ENCODE measurements at places on chromosomes 1 and 21.

DNA sequence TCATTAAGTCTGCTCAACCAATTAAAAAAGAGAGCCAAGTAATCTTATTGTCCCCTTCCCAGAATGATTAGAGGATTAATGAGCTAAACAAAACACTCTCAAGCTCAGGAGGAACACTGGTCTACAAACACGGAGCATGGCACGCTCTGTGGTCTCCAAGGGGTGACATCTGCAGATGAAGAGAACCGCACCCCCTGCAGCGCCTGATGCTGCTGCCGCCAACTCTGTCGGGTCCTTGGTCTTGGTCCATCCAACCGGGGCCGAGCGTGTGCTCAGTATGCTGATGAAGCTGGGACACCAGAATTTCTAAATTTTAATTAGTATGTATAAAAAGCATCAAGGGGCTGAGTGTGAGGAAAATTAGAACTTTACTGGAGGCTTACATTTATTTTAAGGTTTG is 82.7 kb downstream of the LPAR3 start:
- no peak for DNase-seq

DNA sequence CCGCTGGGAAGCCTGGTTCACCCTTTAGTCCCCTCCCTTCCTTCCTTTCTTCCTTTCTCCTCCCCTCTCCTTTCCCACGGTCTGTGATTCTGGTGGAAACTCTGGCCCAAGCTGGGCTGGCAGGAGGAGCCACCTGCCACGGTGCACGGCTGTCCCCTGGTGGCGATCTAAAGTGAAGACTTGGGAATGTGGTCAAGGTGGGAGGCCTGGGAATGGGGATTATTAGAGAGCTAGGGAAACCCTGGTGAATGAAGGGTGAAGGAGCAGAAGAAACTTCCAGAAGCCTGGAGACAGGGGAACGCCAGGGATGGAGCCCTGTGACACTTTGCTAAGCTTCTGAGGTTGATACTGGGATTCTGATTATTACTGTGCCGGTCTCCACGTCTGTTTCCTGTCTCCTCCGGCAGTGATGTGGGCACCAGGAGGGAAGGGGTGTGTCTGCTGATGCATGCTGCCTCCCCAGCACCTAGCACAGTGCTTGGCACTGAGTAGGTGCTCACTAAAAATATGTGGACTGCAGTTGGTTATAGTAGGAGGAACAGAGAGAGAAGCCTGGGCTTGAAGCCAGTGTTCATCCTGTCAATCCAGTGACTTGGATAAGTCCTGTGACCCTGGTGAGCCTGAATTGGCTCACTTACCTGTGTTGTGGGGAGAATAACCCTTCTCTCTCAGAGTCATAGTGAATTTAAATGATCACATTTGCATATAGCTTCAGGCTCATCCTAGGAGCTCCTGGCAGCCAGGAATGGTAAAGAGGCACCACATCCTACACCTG is 71.2 kb upstream of the NBPF3 start:
- DNase-seq = peak; percentile 87

DNA sequence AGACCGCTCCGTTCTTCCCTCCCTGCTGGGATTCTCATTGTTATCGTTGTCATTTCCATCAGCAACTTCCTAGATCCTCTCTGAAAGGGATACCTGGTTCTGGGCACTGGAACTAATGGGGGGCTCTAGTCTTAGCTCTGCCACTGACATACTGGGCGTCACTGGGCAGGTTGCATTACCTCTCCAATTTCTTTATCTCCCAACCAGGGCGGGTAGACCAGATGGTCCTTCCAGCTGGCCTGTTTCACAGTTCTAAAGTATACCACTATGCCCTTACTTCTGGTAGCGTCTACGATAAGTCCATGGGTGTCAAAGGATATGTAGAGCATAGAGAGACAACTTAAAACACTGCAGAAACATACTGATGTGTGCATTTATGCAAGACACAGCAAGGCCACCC is 1.4 kb downstream of the GPR37L1 start:
- no peak for DNase-seq

- no peak for DNase-seq
These were observed 11.3 kb downstream of the RWDD2B start for GRCh38 chr21:29007810-29008209.

GRCh38 chr21:45424854-45425795 is 20.2 kb downstream of the COL18A1 start:
- DNase-seq = no peak

DNA sequence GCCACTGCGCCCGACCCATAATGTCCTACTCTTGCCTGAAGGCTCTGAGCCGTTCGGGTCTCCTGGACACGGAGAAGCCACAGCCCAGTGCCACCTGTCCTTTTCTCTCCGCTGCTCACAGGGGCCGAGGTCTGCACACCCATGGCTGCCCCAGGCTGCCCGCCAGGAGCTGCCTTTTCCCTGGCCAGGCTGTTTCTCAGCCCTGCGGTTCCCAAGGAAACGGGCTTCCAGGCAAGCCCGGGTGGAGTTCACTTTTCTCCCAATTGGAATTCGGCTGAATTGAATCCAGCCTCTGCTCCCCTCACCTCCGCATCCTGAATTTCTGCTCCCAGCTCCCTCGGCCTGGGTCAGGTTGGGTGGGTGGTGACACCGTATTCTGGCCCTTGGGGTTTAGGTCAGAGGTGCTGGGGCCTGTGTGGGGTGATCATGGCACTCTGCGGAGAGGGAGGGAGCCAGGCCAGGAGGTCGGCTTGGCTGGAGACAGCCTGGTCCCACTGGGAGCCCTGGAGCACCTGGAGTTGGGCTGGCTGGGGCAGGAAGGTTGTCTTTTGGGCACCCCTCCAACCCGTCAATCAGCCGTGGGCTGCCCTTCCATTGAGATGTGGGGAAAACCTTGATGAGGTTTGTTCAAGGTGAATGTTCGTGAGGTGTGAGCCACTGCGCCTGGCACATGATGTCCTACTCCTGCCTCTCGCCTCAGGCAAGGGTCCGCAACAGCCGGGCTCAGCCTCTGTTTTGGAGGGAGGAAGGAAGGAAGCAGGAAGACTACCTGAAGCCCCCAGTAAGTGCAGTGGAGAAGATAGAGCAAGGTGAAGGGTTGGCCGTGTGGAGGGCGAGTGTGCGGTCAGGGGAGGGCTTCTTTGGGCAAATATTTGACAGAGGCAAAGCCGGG is 25.1 kb downstream of the RRP1 start:
- DNase-seq = no peak

DNA sequence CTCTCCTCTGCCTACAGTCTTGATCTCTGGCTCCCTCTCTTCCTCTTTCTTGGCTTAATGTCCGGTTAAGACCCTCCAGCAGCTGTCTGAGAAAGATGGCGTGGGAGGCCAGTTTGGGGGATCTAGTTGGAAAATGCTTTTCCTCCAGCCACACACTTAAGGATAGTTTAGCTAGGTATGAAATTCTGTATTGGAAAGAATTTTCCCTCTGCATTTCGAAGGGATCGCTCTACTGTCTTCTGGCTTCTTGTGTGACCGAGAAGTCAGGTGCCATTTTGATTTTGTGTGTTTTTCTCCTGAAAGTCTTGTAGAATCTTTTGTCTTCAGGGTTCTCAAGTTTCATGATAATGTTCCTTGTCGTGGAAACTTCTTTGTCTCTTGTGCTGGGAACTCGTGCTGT is 28.0 kb downstream of the PRKCZ start:
- DNase-seq = no peak

DNA sequence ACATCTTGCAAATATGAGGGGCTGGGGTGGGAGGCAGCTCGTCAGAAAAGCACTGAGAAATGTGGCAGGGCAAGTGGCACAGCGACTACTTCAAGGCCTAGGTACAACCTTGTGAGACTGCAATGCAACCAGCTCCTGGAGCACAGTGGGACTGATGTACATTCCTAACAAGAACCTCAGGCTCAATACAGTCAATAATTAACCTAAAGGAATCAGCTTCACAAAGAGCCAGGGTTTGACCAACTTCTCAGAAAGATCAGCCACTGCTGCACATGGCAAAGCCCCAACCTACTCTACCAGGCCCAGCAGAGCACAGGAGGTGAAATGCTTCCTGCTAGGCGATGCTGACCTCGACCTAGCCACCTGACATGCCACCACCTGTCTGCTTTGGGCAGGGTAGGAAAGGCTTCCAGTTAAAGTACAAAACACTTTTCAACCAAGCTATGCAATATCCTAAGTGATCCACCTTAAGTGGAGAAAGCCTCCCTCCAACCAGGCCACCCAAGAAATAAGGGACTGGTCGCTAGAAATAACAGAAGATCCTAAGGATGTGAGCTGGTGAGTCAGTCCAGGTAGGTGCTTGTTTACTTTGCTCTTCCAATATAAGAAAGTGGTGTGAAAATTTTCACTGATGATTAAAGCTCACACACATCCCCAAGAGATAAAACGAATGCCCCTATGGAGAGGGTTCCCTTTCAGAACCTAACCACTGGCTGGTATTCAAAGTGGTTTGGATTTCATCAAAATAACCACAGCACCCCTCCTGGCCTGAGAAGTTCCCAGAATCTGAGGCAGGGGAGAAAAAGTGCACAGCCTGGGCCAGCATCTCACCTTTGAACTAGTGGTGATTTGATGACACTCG is 2.1 kb downstream of the RIPK4 start:
- no peak for DNase-seq

GRCh38 chr1:113874012-113874879 is 2.7 kb upstream of the PTPN22 start:
- DNase-seq = no peak

DNA sequence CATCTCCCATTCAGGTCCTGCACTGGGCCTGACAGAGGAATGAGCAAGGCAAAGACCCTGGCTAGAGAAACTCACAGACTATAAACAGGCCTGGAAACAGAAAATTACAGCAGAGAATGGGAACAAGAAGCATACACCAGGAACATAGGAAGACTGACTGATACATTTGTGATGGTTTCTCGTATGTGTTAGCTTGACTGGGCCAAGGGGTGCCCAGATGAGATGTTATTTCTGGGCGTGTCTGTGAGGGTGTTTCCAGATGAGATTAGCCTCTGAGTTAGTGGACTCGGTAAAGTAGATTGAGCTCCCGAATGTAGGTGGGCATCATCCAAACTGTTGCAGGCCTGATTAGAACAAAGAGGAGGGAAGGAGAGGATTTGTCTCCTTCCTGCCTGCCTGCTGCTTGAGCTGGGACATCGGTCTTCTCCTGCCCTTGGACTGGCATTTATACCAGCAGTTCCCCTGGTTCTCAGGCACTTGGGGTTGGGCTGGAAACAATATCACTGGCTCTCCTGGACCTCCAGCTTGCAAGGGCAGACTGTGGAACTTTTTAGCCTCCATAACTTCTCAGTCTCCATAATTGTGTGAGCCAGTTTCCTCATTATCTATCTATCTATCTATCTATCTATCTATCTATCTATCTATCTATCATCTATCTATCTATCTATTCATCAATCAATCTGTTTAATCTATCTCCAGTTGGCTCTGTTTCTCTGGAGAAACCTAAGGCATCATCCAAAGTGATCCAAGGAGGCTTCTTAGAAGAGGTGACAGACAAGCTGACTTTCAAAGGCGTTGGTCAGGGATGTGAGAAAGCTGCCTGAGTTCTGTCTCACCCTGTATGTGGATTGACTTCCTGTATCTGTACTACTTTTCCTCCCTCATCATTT is 9.7 kb upstream of the FOXO6 start:
- no peak for DNase-seq
